ENCODE measurements at places on chromosomes 1 and 21.

GRCh38 chr1:156662005-156662799 lies 15.0 kb downstream of the NES start:
- no peak for DNase-seq

- DNase-seq, result no peak
Observed at GRCh38 chr21:44730951-44731579, 19.7 kb upstream of the TSPEAR start.

GRCh38 chr1:115218699-115219098 lies 119.3 kb downstream of the NGF start:
- DNase-seq, result no peak

DNA sequence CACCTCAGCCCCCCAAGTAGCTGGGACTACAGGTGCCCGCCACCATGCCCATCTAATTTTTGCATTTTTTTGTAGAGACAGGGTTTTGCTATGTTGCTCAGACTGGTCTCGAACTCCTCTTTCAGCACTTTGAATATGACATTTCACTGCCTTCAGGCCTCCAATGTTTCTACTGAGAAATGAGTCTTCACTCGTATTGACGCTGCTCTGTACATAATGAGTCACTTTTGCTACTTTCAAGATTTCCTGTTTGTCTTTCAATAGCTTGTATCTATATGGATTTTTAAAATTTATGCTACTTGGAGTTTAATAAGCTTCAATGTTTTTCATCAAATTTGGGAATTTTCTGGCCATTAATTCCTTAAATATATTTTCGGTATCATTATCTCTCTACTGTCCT lies 64.7 kb downstream of the GORAB start:
- DNase-seq, result no peak

DNA sequence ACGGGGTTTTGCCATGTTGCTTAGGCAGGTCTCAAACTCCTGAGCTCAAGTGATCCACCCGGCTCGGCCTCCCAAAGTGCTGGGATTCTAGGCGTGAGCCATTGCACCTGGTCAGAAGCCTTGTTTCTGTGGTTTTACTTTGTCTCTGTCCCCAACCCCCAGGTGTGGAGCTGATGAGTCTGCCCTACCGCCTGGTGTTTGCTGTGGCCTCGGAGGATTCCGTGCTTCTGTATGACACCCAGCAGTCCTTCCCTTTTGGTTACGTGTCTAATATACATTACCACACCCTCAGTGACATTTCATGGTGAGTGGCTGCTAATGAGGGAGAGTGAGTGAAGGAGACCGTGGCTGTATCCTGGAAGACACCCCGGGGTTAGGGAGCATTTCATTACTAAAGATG lies 26.1 kb downstream of the CHAF1B start:
- DNase-seq, result no peak

- DNase-seq, result no peak
Observed at GRCh38 chr1:86875722-86876121, 38.2 kb downstream of the SELENOF start.
